ENCODE measurements at places on chromosomes 16 and 17.

DNA sequence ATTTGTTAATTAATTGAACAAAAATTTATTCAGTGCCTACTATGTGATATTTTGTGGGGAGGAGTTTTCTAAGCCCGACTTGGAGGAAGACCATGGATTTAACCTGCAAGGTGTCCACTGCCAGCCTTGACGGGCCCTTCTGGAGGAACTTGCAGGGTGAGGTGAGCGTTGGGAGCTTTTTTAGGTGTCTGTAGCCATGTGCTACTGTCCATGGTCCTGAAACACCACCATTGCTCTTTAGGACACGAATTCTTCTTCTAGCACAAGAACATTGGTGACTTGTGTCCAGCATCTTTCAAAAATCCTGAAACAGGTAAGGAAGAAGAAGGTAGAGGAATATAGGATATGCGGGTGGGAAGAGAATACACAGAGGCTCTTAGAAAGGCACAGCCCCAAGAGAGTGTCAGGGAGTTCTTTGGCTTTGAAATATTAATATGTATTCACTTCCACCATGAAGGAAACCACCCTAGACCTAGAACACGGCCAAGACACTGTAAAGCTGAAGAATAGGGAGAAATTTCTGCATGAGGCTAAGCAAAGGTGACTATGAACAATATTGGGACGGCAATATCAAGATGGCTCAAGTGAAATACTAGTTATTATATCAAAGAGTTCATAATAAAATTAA is 27.9 kb upstream of the OR4D1 start:
- DNase-seq: no peak

DNA sequence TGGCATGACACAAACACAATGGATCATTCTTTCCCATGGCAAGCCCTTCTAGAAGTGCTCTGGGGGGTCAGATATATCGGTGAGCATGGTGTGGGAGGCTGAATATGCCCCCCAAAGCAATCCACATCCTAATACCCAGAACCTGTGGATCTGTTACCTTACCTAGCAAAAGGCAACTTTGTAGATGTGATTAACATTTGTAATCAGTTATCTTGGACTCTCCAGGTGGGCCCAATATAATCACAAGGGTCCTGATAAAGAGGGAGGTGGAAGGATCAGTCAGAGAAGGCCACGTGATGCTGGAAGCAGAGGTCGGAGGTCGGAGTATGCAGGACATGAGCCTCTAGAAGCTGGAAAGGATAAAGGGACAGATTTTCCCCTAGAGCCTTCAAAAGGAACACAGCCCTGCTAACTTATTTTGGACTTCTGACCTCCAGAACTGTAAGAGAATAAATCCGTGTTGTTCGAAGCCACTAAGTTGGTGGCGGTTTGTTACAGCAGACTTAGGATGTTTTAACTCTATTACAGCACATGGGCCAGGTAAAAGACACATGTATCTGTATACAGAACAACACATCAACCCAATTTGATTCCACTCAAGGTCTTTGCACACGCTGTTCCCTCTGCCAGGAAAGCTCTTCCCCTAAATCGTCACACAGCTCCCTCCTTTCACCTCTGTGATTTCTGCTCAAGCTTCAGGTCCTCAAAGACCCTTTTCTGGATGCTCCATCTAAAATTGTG is 115.3 kb downstream of the NOG start:
- no peak for DNase-seq

DNA sequence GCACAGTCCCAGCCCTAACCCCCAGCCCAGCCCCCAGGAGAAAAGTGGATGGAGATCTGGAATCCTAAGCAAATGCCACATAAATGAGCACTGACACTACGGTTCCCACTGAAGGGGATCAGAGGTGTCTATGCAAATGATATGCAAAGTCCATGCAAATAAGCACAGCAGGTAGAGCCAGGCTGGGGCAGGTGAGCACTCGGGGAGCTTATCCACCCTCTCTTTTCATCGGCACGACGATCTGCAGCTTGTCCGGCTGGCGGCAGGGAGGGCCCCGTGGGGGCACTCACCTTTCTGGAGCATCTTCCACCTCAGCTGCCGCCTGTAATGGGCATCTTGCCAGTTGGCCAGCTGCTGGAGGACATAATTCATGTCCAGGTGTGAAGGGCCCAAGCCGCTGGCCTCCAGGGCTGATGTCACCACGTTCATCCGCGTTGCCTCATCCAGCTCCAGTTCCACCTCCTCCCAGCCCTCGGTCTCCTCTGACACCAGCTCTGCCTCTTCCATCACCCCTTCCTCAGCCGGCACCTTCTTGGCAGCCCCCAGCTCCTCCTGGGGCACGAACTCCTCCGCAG is 9.9 kb downstream of the HAP1 start:
- DNase-seq: no peak

- DNase-seq: no peak
These were observed 223.0 kb upstream of the RPL38 start for GRCh38 chr17:73980517-73980916.

- DNase-seq: no peak
These were observed 2.4 kb downstream of the MBTD1 start for GRCh38 chr17:51257150-51258081.

DNA sequence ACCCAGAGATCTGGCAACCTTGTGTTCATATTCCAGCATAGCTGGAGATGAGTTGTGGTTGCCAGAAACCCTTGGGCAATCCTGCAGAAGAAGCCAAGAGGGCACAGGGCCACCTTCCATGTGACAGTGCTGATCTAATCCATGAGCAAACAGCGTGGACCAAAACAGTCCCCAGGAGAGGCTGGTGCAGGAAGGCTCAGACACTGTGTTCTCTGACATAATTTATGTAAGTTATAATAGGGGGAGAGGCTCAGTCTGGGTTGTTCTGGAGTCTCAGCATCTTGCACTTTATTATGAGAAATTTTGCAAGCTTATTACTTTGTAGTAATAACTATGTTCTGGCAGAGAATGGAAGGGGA is 273.9 kb downstream of the HAPSTR1 start:
- DNase-seq: no peak

All from stimulated activated CD8-positive, alpha-beta memory T cell treated with anti-CD3 and anti-CD28 coated beads, Interleukin-12 subunit alpha, Interleukin-12 subunit beta, amount 100 ng/mL, for 4 hours (primary cell).